ENCODE measurements at places on chromosomes 7 and 10.

DNA sequence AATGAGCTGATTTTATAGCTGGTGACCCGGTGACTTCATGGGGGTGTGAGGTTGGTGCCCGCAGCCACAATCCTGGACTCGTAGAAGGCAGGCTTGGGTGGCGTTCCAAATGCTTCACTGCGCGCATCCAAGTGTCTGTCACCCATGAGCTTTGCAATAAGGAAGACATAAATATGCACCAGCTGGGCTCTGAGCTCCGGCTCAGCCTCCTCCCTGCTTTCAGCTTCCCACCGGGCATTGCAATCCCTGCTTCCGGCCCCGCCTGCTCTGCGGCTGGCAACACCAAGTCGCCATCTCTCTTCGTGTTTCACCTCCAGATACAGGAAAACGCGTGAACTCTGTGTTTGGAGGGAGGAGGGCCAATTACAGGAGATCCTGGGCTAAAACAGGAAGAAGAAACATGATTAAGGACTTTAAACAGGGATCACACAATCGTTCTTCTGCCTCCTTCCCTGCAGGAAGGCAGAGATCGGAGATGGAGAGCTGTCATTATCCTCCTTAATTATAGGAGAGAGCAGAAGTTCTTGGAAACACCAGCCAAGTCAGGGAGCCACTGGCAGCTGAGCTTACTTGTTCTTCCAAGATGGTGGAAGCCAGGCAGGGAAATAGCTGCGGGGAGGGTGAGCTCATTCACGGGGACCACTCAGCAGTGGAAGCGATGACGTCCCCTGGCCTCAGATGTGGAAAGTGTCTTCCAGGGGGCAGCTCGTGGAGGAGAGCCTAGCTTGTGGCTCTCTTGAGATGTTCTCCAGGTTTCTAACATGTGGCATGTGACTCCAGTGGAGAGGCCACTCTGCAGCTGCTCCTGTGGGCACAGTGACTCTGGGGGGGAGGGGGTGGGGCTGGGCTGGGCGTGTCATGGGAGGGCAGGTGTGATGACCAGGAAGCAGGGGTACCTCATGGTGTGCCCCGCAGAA, 134.9 kb downstream of the CAMK1D start:
- no peak for DNase-seq

DNA sequence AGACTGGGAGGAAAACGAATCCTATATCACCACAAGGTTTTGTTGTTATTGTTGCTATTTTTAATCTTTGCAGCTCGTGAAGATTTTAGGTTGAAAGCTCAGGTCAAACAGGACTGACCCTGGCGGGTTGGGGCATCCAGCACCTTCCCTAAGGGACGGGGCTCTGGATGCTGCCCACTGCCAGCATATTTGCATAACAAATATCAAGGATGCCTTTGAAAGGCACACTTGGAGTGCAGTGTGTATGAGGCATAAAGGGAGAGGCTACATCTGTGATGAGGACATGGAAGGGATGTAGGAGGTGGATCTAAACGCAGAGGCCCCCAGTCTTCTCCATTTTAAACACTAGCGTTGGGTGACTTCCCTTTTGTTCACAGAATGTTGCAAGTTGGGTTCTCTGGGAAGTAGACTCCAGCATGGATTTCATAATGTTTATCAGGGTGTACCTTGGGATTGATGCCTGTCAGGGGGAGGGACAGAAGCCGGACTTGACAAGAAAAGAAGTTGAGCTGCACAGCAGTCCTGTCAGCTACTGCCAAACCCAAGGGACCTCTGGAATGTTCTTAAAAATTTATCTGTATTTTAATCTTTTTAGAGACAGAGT, 181.1 kb upstream of the IMMP2L start:
- no peak for DNase-seq

DNA sequence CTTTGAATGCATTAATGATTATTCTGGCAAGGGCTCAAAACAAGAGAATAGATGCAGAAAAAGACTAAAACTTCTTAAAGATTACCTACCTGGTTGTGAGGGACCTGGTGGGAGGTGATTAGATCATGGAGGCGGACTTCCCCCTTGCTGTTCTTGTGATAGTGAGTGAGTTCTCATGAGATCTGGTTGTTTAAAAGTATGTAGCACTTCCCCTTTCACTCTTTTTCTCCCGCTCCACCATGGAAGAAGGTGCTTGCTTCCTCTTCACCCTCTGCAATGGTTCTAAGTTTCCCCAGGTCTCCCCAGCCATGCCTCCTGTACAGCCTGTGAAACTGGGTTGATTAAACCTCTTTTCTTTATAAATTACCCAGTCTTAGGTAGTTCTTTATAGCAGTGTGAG, 226.6 kb downstream of the ARHGAP12 start:
- no peak for DNase-seq

DNA sequence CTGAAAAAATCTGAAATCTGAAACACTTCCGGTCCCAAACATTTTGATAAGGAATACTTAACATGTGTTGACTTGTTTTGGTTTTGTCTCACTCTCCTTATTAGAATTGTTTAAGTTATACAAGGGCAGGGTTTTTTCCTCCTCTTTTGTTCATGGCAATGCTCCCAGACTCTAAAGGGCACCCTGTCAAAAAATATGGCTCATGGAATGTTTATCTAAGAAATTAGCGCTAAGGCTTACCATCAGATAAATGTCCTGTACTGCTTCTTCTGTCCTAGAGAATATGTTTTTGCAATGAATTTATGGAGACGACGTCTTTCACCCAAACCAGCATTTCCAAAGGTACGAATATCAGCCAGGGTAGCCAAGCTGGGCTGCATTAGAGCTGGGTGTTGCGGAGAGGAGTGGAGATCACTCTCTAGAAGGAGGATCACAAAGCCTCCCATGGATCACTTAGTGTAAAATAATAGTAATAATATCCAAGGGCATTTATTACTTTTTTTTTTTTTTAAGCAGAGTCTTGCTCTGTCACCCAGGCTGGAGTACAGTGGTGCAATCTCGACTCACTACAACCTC, 46.8 kb downstream of the ERLIN1 start:
- no peak for DNase-seq

- no peak for DNase-seq
These were observed 34.6 kb upstream of the MALRD1 start for GRCh38 chr10:19014034-19014433.

DNA sequence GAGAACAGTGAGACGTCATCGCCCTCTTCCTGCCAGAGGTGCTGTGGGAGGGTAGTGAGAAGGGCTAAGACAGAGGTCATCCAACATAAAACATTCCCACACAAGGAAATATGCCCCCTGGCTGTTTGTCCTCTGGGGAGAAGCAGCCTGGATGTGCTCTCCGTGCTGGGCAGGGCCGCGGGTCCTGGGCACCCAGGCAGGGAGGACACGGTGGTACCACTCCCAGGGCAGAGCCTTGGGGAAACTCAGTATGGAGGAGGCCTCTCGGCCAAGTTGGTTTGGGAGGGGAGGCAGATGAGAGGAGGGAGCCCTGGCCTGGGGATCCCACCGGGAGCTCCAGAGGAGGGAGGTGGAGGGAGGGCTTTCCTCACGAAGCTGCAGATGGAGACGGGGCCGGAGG, 129.4 kb downstream of the GLRX3 start:
- DNase-seq, result no peak

DNA sequence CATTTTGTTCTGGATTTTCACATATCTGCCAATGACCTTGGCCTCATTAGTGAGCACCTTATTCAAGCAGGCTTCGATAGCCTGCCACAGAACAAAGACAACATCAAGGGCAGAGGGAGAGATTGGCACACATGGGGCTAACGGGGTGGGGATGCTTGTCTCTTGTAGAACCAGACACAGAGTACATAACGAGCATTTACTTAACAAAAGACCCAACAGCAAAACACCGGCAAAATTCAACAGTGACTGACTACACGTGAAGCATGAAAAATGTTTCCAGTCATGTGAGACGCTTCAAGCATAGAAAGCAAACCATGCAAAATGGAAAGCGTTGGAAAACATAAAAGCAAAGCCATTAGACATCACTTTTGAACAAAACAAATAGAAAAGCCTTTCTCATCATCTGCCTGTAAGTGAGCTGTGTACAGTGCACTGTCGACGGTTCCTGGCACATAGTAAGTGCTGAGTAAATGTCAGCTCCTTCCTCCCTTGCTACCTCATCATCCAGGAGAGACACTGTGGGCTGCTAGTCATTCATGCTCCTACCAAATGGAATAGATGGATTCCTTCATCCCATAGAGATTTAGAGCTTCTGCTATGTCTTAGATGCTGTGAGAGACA, 134.4 kb upstream of the AGK start:
- DNase-seq, result no peak

GRCh38 chr7:129739427-129739826, 127.9 kb downstream of the NRF1 start:
- no peak for DNase-seq
